ENCODE measurements at places on chromosomes 12 and 14.

- peak; percentile 78 for DNase-seq
Measured at GRCh38 chr14:76767681-76768656, 6.7 kb downstream of the VASH1 start.

GRCh38 chr14:105473033-105473676 is 1.5 kb upstream of the CRIP2 start:
- DNase-seq, result no peak

GRCh38 chr14:51653079-51653774 is 1.5 kb downstream of the FRMD6 start:
- no peak for DNase-seq

GRCh38 chr12:128381541-128381940 is 114.6 kb downstream of the TMEM132C start:
- no peak for DNase-seq

DNA sequence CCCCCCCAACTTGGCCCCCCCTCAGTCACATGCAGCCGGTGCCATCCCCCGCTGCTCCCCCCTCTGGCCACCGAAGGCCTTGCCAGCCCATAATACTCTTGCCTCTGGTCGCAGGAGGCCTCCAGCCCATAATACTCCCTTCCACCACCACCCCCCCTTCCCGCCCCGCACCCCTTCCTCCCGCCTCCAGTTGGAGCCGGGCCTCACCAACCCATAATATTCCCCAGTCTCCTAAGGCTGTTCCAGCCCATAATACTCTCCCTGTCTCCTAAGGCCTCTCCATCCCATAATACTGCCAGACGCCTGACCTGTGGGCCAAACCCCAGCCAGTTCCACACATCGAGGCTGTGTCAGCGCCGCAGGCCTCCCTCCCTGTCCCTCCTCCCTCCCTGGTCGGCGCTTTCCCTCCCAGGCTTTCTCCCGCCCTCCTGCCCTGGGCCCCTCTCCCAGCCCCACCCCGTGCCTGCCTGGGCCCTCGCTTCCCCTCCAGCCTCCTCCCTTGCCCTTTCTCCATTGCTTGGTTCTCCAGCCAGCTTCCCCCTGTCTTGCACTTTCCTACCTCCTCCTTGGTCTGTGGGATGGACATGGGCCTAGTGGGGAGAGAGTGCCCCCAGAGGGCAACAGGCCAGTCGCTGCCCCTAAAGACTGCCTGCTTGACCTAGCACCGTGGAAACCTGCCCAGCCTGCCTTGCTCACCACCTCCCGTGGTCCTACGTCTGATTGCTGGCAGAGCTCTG is 6.8 kb upstream of the CHD4 start:
- no peak for DNase-seq

GRCh38 chr12:55733021-55733555 is 4.3 kb upstream of the CD63 start:
- DNase-seq, result no peak

GRCh38 chr12:50676756-50677155 is 87.1 kb upstream of the ATF1 start:
- DNase-seq, result no peak

DNA sequence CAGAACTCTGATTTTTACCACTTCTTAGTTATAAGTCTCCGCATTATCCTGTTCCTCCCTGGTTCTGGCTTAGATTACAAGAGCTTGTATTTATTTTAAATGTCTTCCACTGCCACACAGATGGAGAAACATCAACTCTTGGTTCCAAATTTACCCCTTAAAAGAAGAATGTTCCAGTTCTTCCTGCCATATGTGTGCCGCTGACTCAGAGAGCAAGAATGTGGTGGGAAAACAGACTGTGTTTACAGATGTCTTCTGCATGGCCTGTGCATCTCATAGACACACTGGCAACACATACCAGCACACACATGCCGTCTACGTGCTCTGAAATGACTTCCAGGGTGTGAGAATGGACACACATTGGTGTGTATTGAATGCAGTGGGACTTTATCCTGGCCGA is 383.0 kb downstream of the LRIG3 start:
- DNase-seq, result no peak

- DNase-seq, result no peak
Measured at GRCh38 chr12:823028-823698, 70.8 kb downstream of the WNK1 start.

- no peak for DNase-seq
Measured at GRCh38 chr14:23070262-23071129, 13.2 kb upstream of the CDH24 start.

- DNase-seq, result no peak
Measured at GRCh38 chr14:65517635-65518542, 105.4 kb downstream of the FUT8 start.

DNA sequence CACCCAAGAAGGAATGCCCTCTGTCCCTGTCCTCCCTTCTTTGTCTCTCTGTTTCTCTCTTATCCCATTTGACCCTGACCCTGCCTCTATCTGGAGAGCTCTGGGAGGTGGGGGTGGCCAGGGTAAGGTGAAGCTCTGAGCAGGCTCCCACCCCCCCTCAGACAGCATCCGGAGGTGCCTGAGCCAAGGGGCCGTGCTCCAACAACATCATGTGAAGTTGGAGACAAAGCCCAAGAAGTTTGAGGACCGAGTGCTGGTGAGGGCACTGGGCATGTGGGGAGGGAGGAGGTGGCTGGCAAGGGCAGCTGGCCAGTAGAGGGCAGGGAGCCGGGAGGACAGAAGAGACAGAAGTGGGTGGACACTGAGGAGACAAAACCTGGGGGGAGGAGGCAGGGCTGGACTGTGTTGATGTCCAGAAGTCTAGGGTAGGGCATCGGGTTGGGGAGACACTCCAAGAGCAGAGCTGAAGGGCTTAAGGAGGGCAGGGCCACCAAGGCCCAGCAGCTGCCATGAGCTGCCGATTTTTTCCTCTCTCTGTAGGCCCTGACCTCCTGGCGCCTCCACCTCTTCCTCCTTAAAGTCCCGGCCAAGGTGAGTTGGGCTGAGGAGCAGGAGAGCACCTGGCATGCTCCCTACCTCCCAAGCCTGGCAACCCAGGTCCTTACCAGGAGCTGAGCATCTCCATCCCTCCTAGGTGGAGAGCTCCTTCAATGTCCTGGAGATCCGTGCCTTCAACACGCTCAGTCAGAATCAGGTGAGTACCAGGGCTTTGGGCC is 1.9 kb downstream of the CARMIL3 start:
- no peak for DNase-seq

DNA sequence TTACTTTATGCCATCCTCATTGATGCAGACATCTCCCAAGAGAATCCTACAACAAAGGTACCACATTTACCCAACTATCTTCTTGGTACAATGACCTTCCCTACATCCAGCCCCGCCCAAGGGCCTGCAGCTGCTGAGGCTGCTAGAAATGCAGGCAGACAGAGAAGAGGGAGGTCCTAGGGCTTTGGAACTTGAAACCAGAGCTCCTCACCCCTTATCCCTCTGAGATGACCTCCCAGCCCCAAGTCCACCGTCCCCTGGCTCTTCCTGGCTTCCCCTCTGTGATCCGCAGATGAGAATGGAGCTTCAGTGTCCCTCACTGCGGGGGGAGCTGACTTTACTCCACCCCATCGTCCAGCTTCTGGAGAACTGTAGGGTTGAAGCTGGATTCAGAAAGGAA is 1.6 kb upstream of the TNFRSF1A start:
- DNase-seq, result no peak

DNA sequence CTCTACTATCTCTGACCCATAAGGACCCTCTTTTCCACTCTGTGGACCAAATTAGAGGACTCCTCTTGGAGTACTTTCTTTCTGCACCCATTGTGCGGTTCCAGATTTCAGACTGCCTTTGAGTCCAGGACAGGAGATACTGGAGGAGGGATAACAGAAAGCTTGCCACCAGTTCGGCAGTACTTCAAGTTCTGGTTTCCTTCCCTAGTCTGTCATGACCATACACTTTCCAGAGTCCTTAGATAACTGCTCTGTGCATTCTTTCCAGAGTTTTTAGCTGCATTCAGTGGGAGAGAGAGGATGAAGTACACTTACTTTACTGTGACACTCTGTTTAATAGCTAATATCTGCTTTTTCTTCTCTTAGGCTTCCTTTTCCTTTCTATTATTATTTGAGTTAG is 54.8 kb upstream of the OSBPL8 start:
- no peak for DNase-seq

- no peak for DNase-seq
Measured at GRCh38 chr12:6696690-6697583, 3.7 kb downstream of the PIANP start.

DNA sequence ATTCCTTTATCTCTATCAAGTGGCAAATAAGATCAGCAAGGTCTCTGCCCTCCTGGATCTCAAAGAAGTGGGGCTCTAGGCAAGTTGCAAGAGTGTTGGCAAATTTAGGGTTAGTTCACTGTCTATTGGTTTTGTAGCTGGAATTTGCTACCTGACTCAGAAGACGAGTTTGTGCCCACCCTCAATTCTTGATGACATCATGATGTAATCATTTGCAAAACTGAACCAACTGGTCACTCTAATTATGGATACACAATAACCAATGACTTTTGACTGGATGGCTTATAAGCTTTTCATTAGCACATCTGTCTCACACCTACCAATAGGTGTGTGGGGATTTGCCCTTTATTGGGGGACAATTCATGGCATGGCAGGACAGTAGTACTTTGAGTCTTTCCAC is 4.6 kb downstream of the TMEM233 start:
- DNase-seq, result no peak

DNA sequence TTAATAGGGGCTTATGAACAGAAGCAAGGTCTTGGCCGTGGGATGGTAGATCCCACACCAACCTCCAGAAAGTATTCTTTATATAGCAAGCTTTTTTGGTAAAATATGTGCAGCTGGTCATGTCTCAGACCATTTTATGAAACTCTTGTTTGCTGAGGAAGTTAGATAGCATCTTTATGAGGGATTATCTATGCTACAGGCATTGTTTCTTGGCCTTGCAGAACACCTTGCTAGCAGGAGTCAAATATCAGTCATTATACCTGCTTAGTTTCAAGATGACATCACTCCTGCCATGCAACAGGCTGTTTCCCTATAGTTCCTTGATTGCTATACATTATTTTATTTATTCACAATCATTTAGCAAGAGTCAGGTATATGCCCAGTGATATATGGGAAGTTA is 84.8 kb upstream of the LRFN5 start:
- DNase-seq, result no peak

DNA sequence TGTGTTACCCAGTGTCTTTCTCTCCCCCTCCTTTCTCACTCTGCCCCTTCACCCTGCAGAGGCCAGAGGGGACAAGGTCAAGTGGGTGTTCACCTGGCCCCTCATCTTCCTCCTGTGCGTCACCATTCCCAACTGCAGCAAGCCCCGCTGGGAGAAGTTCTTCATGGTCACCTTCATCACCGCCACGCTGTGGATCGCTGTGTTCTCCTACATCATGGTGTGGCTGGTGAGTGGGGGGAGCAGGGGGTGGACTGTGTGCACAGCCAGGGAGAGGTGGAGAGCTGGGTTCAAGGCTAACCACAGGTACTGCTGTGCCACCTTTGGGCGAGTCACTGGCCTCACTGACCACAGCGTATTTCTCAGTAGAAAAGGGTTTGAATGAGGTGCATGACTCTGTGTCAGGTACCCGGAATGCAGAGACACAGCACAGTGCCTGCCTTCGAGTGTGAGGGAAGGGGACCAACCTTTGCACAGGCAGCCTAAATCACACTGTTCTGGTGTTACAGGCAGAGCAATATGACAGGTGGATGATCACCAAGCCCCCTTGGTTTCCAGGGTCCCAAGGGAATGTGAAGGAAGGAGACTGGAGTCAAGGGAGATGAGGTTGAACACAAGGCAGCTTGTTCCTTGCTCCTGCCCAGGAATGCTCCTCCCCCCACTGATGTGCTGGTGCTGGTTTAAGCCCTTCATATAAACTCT is 30.8 kb upstream of the RIN3 start:
- DNase-seq, result no peak

GRCh38 chr14:33950320-33951182 is at the start of gene EGLN3:
TSS of gene EGLN3 (minus strand) at chr14:33951074. CDS start at chr14:33950752, 322 bp downstream.
- peak; percentile 82 for DNase-seq

- DNase-seq, result no peak
Measured at GRCh38 chr14:36939265-36939664, 233.1 kb downstream of the SLC25A21 start.

DNA sequence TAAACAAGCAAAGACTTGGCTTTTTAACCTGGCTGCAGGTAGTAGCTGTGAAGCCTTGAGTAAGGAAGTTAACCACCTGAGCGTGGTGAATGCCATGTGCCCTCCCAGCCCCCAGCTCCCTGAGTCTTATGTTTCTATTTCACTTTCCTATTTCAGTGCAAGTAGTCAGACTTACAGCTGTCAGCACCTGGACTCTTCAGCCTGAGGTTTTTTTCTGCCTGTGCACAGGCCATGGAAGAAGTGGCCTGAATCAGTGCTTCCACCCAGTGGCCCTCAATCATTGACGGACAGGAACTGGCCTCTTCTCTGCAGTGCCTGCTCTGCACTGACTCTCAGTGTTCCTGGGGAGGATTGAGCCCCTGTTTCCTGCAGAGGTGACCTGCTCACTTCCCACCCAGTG is 796.4 kb downstream of the MED13L start:
- no peak for DNase-seq

- DNase-seq, result no peak
Measured at GRCh38 chr12:38689195-38689594, 216.2 kb downstream of the CPNE8 start.

DNA sequence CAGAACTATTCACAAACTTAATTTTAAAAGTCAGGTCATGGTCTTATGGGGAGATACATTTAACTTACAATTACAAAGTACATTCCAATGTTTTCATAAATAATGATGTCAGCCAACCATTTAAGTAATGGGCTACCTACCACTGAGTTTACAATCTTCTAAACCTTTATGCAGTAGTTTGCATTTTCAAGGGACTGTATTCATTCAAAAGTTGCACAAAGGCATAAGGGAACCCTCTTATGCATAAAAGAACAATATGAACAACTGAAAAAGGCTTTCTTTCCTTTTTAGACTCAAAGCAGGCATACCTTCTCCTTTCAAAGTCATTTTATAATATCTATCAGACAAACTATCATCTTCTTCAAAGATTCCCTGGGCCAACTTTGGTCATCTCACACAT is 230.2 kb downstream of the SLC2A13 start:
- no peak for DNase-seq

GRCh38 chr14:50542941-50543418 is 10.6 kb upstream of the MAP4K5 start:
- peak; percentile 20 for DNase-seq

GRCh38 chr12:49008943-49009342 is 9.6 kb downstream of the PRKAG1 start:
- no peak for DNase-seq

- no peak for DNase-seq
Measured at GRCh38 chr14:96257900-96258299, 1.9 kb downstream of the BDKRB1 start.

GRCh38 chr12:44827832-44828438 is 48.2 kb downstream of the NELL2 start:
- DNase-seq, result no peak

DNA sequence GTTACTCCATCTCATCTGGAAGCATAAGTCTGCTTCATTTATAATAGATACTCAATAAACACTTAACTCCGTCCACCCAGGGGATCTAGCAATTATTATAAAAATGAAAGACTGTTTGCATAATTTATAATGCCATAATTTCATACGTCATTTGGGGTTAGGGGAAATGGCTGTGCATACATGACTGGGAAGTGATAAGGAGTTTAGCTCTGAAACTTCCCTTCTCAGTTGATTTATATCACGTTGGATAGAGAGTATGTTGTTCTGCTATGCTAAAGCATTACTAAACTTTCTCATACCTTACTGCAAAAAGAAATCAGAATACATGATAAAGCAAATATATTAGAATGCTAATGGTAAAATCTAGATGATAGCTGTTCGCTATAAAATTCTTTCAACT is 90.4 kb upstream of the DYNC1H1 start:
- DNase-seq, result no peak
